ENCODE measurements at places on chromosomes 11 and 22.

GRCh38 chr11:115050756-115051155 is 372.4 kb downstream of the NXPE2 start:
- no peak for DNase-seq

GRCh38 chr11:11152877-11153276 is 200.2 kb downstream of the CSNK2A3 start:
- DNase-seq, result no peak

DNA sequence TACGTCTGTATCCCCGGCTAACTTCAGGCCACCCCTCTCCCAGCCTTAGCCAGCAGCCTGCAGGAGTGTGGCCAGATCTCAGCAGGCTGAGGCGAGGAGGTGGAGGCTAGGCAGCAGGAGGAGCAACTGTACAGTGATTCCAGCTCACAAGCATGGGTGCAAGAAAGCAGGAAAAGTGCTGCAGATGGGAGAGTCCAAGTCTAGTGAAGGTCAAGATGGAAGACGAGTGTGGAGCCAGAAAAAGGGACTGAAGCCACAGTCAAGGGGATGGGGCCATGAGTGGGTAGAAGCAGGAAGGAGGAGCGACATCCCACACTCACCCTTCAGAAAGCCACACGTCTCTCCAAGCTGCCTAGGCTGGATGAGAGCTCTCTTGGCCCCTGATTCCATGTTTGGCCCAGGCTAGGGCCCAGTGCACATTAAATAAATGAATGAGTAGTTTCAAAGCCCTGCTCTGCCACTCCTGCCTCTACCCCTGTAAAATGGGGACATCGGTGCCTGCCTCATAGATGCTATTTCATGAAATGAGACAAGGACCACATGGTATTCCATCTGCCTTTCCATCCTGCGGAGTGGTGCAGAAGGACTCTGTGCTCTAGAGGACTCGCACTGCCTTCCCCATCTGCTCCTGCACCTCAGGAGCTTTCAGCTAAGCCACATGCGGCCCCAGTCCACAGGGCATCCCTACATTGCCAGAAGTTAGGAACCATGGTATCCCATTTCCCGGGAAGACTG is 2.9 kb downstream of the YDJC start:
- no peak for DNase-seq

GRCh38 chr11:13183094-13183825 is 94.3 kb upstream of the BMAL1 start:
- no peak for DNase-seq

DNA sequence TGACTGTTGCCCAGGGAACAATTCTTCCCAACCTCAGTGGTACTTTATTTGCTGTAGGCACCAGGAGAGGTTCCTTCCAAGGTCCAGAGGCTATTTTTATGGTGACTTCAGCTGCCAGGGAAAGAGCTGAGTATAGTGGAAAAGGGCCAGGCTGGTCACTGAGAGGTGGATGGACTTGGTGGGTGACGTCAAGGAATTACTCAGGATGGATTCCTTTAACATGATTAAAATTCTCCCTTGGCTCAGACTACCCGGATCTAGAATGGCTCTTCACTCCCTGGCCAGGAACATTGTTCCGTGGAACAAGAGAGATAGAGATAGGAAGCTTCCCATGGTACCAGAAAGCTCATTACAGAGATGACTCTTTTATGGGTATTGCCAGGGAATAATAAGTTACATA is 8.7 kb upstream of the CALCA start:
- DNase-seq, result no peak
